Mesothelial cell of epicardium (in vitro differentiated cells): ENCODE measurements at places on chromosomes 13 and 19.

DNA sequence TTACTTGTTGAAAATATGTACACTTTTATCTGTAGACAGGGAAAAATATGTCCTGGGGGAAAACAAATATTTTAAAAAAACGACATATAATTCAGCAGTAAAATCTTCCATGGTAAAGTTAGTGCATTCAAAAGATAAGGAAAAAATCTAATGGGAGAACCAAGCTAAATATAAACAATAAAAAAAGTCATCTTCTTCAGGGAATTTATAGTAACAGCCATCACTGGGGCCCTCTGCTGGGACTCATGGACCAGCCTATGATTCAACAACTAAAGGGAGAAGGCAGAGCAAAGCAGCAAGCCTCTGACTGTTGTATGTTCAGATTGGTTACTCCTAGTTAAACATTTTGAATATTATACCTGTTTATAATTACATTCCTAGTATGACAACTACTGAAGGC is 93.0 kb downstream of the ITGBL1 start:
- no peak overlapping the region for H3K4me3 ChIP-seq
- no peaks in the 10 kb centered on the region for H3K36me3 ChIP-seq
- no peak overlapping the region for H3K27ac ChIP-seq
- peaks cover 2% of the 10 kb centered on the region for H3K4me1 ChIP-seq
- no peak for DNase-seq

DNA sequence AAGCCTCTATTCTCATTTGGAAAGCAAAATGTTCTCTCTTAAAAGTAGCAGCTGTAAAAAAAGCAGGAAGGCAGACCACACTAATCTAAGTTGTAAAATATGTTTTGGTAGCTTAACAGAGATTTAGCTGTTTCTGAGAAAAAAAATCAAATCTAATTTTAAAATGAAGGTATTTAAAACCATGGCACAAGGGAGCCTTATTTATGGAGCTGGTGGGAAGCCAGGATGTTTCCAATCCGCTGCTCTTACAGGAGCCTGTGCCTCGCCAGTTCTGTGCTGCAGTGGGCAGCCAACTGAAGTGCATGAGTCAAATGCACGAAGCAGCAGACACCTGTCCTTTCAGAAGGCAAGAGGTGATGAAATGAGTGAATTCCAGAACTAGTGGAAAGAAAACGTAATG is 28.2 kb downstream of the GPC6 start:
- no peak overlapping the region for H3K27ac ChIP-seq
- peaks cover 27% of the 10 kb centered on the region for H3K4me1 ChIP-seq
- no peak overlapping the region for H3K4me3 ChIP-seq
- H3K36me3 ChIP-seq = peaks cover 9% of the 10 kb centered on the region
- no peaks in the 10 kb centered on the region for H3K27me3 ChIP-seq

DNA sequence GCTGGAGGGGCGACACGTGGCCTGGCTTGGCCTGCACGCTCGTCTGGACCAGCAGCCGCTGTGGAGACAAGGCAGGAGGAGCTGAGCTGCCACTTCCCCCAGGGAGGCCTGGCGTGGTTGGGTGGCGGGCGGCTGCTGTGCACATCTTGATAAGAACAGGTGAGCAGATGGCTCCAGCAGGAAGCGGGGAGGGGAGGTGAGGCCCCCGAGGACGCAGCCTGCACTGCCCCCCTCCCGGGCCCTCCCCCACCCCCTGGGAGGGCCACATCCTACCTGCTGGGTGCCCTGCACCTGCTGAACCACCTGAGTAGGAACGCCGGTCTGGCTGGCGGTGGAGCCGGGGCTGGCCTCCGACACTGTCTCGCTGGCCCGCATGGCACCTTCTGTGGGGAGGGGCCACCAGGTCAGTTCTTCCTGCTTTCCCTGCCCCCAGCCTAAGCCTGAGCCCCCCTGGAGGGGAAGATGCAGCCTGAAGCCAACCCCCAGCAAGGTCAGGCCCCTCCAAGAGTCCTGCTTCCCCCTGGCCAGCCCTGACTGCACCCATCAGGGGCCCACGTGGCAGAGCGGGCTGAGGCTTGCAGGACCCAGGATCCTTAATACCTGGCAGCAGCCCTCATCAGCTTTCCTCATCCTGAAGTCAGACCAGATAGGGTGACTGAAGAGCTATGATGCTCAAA is 22.8 kb downstream of the RFX1 start:
- H3K4me1 ChIP-seq = peaks cover 24% of the 10 kb centered on the region
- no peak overlapping the region for H3K4me3 ChIP-seq
- peaks cover 2% of the 10 kb centered on the region for H3K36me3 ChIP-seq
- no peak overlapping the region for H3K27ac ChIP-seq

DNA sequence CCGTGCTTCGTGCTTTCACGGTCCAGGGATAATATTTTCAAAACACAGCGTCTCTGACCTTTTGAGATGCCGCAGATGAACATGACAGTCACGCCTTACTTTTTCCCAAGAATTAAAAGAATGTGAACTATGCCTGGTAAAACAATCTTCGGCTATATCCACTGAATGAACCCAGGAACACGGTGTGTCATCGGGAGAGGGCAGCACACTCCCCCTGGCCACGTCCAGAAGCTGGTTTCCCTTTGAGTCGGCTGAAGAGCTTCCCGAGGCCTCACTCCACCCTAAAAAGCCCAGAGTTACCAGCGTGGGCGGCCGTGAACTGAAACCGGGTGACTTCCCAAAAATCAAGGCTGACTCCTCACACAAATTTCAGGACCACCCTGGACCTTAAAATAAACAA is 22.9 kb upstream of the SHISA2 start:
- H3K27me3 ChIP-seq = peaks cover 2% of the 10 kb centered on the region
- no peaks in the 10 kb centered on the region for H3K36me3 ChIP-seq
- peaks cover 12% of the 10 kb centered on the region for H3K4me1 ChIP-seq
- DNase-seq = no peak
- H3K27ac ChIP-seq = peak overlapping the region; percentile 53
- H3K4me3 ChIP-seq = peak overlapping the region; percentile 20

DNA sequence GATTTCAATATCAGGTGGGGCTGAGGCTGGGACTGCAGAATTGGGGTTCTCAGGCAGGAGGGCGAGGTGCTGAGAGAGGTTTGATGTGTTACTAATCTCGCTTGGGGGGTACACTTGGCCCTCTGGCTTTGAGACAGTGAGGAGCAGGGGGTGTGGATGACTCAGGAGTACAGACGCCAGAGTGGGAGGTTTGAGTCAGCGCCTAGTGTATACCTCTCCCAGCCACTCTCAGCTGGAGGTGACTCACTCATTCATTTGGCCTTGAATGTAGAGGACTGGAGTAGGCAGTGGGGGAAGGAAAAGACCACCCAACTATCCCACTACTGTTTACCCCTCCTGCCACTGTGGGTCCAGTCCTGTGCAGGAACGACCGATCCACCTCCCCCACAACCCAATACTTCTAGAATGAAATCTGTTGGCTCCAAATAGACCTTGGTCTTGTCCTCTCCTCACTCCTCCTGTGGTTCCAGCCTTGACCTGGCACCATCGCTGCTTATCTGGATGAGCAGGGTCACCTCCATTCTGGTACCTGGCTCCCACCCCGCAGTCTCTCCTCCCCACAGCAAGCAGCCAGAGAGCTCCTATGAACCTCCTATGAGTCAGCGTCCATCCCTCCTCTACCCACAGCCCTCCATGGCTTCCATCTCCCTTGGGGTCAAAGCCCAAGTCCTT is 20.1 kb upstream of the ZNRF4 start:
- peak overlapping the region; percentile 37 for H3K4me3 ChIP-seq
- no peak overlapping the region for H3K27ac ChIP-seq
- peaks cover 60% of the 10 kb centered on the region for H3K27me3 ChIP-seq
- H3K4me1 ChIP-seq = no peaks in the 10 kb centered on the region
- H3K36me3 ChIP-seq = no peaks in the 10 kb centered on the region

GRCh38 chr19:41787055-41787454 is 9.3 kb upstream of the CEACAM3 start:
- H3K27me3 ChIP-seq = peaks cover 20% of the 10 kb centered on the region
- H3K4me3 ChIP-seq = no peak overlapping the region
- H3K36me3 ChIP-seq = no peaks in the 10 kb centered on the region
- no peak overlapping the region for H3K27ac ChIP-seq
- H3K4me1 ChIP-seq = no peaks in the 10 kb centered on the region

GRCh38 chr19:6260912-6261650 is 18.7 kb downstream of the MLLT1 start:
- peak overlapping the region; percentile 25 for H3K27ac ChIP-seq
- H3K4me3 ChIP-seq = no peak overlapping the region
- peaks cover 6% of the 10 kb centered on the region for H3K4me1 ChIP-seq
- H3K36me3 ChIP-seq = peaks cover 32% of the 10 kb centered on the region
- H3K27me3 ChIP-seq = no peaks in the 10 kb centered on the region

GRCh38 chr13:66958611-66959010 is 271.5 kb downstream of the PCDH9 start:
- no peaks in the 10 kb centered on the region for H3K27me3 ChIP-seq
- DNase-seq = no peak
- H3K27ac ChIP-seq = no peak overlapping the region
- no peak overlapping the region for H3K4me3 ChIP-seq
- H3K36me3 ChIP-seq = no peaks in the 10 kb centered on the region
- H3K4me1 ChIP-seq = peaks cover 3% of the 10 kb centered on the region

- H3K27me3 ChIP-seq = peaks cover 94% of the 10 kb centered on the region
- H3K4me1 ChIP-seq = peaks cover 13% of the 10 kb centered on the region
- no peak for DNase-seq
- no peak overlapping the region for H3K27ac ChIP-seq
Measured at GRCh38 chr19:18789422-18789869, 1.7 kb downstream of the COMP start.

- no peaks in the 10 kb centered on the region for H3K36me3 ChIP-seq
- no peak overlapping the region for H3K27ac ChIP-seq
- no peak overlapping the region for H3K4me3 ChIP-seq
- no peaks in the 10 kb centered on the region for H3K4me1 ChIP-seq
- no peak for DNase-seq
Measured at GRCh38 chr19:29268721-29269393, 55.9 kb upstream of the UQCRFS1 start.

GRCh38 chr13:26486550-26486949 is 70.9 kb upstream of the WASF3 start:
- no peak for DNase-seq
- H3K4me3 ChIP-seq = no peak overlapping the region
- no peaks in the 10 kb centered on the region for H3K4me1 ChIP-seq
- no peaks in the 10 kb centered on the region for H3K36me3 ChIP-seq

- H3K36me3 ChIP-seq = no peaks in the 10 kb centered on the region
- H3K4me1 ChIP-seq = peaks cover 24% of the 10 kb centered on the region
- DNase-seq = no peak
- H3K27me3 ChIP-seq = peaks cover 20% of the 10 kb centered on the region
- H3K27ac ChIP-seq = no peak overlapping the region
Measured at GRCh38 chr19:30738047-30738446, 365.9 kb downstream of the ZNF536 start.

DNA sequence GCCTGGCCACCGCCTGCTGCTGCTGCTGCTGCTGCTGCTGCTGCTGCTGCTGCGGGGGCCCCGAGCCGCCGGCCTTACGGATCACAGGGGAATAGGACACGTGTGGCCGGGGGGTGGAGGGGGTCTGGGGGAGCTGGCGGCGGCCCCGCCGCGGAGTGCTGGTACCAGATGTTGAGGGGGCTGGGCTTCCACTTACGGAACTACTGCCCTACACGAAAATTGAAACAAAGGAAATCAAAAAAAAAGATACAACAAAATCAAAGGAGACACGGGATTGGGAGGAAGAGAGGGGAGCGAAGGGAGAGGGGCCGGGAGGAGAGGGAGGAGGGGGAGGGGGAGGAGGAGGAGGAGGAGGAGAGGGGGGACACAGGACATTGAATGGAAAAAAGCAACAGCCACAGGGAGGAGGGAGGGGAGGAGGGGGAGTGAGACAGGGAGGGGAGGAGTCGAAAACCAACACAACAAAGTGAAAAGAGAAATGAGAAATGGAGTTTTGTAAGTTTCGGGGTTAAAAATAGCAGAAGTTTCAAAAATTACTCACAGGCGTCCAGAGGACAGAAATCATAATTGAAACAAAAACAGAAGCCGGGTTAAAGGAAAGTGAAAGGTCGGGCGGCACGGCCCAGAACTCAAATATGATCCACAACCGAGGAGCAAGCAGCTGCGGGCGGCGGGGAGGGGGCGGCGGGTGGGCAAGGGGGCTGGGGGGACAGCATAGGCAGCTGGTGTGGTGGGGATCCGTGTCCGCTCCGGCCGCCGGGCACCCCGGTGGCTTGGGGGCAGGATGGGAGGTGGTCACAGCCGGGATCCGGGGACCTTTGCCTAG is 57.8 kb downstream of the IER2 start:
- H3K27ac ChIP-seq = peak overlapping the region; percentile 96
- DNase-seq = peak; percentile 49
- H3K4me1 ChIP-seq = peaks cover 7% of the 10 kb centered on the region
- peak overlapping the region; percentile 31 for H3K4me3 ChIP-seq
- H3K27me3 ChIP-seq = no peaks in the 10 kb centered on the region
- H3K36me3 ChIP-seq = no peaks in the 10 kb centered on the region

- peaks cover 6% of the 10 kb centered on the region for H3K4me1 ChIP-seq
- peaks cover 45% of the 10 kb centered on the region for H3K36me3 ChIP-seq
- no peak for DNase-seq
Measured at GRCh38 chr13:35930665-35931631, 200.2 kb downstream of the DCLK1 start.

DNA sequence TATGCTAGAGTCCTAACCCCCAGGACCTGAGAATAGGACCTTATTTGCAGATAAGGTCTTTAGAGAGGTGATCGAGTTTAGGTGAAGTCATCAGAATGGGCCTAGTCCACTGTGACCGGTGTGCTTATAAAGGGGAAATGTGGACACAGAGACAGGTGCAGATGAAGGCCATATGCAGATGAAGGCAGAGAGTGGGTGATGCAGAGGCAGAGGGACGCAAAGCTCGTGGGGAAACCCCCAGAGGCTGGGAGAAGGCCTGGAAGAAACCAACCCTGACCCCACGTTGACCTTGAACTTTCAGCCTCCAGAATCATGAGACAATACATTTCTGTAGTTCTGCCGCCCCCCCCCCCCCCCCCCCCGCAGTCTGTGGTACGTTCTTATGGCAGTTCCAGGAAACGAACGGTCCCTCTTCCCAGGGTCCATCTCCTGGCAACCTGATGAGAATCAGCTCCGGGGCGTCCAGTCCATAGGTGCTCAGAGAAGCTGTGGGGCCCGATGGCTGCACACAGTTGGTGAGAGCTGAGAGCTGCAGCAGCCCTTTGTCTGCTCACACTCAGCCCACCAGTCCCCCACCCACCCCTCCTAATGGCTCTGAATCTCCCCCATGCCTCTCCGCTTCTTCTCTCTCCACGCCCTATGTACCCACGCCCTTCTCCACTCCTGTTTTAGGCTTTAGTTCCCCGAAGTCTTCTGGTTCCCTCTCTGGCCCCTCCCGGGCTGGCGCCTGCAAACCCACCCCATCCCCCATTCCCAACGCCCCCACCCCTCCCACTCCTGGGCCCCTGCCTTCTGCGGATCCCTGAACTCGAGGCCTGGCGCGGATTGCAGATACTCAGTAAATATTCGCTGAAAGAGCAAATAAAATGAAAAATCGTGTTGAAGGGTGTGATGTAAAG is 218.3 kb upstream of the MAB21L1 start:
- peaks cover 21% of the 10 kb centered on the region for H3K4me1 ChIP-seq
- H3K36me3 ChIP-seq = no peaks in the 10 kb centered on the region
- H3K4me3 ChIP-seq = no peak overlapping the region
- H3K27ac ChIP-seq = no peak overlapping the region

DNA sequence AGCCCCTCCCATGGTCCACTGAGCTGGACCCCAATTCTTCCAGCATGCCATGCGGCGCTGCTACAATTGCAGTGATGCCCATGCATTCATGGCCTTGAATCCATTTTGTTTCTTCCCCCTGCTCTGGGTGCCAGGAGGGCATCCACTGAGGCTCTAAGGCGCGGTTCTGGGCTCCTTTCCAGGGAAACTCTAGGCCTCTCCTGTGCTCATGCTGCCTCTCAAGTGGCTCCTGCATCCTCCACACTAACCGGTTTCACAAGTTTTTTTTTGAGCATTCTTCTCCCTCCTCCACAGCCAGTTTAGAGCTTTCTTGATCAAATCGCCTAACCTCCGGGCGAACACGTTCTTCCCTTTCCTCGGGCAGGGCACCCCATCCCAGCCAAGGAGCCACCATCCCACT is 69.1 kb upstream of the FLT1 start:
- no peak for DNase-seq
- no peaks in the 10 kb centered on the region for H3K27me3 ChIP-seq
- H3K36me3 ChIP-seq = no peaks in the 10 kb centered on the region
- peaks cover 30% of the 10 kb centered on the region for H3K4me1 ChIP-seq
- H3K4me3 ChIP-seq = no peak overlapping the region
